RPMI7951 (cell line): ENCODE measurements at places on chromosomes 6 and 20.

- no peak for DNase-seq
These were observed 112.1 kb downstream of the CDC5L start for GRCh38 chr6:44499609-44500008.

DNA sequence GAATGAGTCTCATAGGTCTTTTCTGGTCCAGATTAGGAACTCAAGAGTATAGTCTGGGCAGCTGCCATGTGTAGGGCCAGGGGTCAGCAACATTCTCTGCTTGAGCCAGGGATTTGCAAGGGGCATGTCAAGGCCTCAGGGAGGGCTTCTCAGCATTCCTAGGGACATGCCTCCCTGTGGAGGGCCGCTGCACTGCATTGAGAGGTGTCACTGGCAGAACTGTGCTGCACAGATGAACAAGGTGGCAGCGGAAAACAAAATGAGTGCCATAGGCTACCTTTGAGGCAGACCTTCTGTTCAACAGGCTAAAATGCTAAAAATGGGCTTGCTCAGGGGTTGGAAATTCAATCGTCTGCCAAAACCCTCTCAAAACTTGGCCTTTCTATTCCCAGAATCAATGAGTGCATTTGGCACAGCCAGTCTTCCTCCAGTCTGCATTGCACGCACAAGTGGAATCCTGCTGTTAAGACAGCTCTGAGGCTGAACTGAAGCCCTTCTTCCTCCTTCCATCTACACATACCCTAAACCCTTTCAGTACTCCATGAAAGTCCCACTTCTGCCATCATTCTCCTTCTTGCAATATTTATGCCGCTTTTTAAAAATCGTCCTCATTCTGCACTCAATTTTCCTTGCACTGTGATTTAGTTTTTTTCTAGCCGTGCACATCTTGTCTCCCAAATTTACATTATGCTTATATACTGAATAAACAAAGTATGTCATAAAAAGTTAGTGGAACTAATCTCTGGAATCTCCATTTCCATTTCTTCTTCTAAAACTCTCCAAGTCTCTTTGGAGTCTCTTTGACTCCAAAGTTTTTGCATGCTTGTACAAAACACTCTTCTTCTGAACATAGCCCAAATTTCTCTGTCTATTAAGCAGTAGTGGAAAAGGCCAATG is 51.7 kb downstream of the SLC26A8 start:
- no peak for DNase-seq

GRCh38 chr6:26105109-26105730 is 18.0 kb downstream of the HFE start:
- DNase-seq = no peak

DNA sequence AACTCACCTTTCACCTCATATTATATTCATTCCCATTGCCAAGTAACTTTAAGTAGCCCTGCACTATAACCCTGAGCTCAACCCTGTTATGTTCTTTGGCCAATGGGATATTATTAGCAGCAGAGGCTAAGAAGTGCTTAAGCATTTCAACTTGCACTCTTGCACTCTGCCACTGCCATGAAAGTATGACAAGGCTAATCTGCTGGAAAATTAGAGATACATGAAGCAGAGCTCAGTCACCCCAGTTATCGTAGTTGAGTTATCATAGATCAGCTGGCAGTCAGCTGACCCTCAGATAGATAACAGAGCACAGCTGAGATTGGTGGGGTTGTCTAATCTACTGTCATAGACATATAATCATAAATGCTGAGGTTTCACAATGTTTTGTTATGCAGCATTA is 209.4 kb upstream of the RUNX2 start:
- DNase-seq = no peak
